ENCODE measurements at places on chromosomes 4 and X.

DNA sequence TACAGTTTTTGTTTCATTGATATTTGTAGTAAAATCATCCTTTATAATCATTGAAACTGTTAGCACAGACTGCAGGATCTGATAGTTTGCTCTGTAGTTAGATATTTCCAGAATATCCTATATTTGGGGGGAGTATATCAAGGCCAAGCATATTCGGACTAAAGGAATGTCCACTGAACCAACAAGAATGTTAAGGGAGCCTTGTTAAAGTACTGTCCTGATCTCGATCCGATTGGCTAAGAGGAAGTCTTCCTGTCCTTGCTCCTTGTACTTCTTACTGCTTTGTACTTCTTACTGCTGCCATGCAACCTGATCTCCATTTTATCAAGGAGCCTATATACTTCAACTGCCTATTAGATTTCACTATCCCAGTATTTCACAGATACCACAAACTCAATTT lies 449.3 kb downstream of the RPA4 start:
- no peak for DNase-seq

GRCh38 chr4:40687676-40688389 lies 58.2 kb upstream of the RBM47 start:
- DNase-seq, result no peak

DNA sequence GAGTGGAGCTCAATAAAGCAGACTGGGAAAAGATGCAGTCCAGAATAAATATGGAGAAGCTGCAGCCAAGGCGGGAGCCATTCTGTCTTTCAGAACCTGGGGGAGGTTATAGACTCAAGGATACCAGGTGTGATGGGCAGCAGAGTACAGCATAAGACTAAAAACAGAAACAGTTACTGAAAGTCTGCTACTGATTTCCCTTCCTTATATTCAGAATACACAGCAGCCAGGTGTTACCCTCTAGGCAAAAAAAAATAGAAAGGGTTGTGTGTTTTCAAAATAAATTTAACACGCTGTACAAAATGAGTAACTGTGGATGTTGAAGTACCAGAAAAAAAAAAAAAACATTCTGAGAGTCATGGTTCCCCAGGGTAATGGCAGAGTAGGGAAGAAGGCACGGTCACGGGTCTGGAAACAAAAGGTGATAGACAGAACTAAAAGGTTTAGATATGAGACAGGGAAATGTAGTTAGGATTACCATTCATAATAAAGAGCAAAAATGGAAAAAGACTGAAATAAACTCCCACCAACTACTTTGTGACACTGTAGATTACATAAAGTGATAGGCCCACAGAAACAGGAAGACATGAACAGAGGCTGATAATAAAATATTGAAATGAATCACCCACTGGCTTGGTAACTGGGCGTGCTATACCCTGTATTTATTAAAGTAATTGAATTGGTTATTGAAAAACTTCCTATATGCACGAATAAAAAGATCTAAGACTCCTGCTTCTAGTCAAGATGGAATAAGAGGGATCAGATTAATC lies 10.8 kb upstream of the HHIP start:
- peak; percentile 57 for DNase-seq

DNA sequence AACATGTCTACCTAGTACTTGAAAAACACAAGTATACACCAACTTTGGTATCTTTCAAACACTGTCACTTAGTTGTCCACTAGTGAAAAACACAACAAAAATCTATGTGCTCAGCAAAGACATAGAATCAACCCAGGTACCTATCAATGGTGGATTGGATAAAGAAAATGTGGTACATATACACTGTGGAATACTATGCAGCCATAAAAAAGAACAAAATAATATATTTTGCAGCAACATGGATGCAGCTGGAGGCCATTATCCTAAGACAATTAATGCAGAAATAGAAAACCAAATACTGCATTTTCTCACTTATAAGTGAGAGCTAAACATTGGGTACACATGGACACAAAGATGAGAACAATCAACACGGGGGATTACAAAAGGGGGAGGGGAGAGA lies 148.7 kb downstream of the ENOX2 start:
- no peak for DNase-seq

GRCh38 chr4:24662056-24662455 lies 77.7 kb upstream of the DHX15 start:
- no peak for DNase-seq

DNA sequence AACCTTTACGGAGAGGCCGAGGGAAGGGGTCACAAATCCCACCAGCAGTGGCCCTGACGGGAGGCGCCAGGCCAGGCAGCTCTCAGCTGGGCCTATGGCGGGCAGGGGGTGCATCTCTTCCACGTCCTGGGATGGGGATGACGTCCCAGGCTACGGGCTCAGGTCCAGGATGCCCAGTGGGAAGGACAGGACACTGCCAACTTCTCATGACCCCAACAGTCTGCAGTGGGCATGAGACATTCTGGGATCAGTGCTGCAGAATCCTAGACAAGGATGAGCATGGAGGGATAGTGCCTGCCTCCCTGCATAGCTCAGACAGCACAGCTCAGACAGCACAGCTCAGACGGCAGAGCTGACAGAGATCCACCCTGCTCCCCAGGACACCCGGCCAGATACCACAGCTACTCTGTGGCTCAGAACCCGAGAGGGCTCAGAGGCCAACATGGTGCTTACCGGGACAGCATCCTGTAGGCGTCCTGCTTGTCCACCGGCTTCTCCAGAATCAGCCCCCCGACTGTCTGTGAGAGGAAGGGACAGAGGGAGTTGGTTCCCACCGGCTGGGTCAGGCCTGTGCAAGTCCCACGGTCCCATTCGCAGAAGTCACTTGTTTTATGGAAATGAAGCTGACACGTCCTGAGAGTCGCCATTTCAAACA lies 17.3 kb downstream of the ASMTL start:
- no peak for DNase-seq

DNA sequence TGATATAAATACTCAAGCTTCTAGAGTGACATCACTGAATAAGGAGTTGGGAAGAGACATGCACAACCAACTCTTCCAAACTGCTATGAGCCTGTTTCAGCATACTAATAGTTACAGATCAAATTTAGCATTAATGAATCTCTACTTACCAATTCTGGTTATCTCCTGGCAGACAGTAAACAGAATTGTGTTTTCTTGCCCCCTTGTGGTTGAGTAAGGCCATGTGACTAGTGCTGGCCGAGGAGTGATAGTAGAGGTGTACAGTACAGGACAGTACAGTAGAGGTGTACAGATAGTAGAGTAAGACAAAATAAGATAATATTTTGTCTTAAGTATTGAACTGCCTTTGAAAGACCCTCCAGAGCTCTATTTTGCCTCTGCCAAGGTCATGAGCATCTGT lies 681.4 kb downstream of the GABRG1 start:
- no peak for DNase-seq

- peak; percentile 53 for DNase-seq
These were observed 175.3 kb downstream of the QDPR start for GRCh38 chr4:17336524-17336961.

GRCh38 chrX:11619441-11619840 lies 46.3 kb downstream of the ARHGAP6 start:
- DNase-seq, result no peak

GRCh38 chr4:77036206-77036605 lies 39.6 kb downstream of the CCNI start:
- no peak for DNase-seq

DNA sequence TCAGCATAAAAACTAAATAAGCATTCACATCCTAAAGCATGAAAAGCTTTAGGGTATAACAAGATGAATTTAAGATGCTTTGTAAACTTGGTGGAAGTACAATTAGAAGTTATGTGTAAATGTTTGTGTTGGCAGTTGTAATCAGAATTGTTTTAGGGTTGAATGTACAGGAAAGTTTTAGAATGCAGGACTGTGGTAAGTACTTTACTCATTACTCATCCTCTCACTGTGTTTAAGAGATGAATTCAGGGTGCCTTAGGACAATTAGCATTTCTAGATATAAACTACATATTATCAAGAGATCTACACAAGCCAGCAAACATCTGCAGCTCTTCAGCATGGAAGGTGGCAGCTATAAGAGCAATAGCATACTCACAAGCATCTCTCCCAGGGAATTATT lies 77.5 kb upstream of the ELOVL6 start:
- no peak for DNase-seq

- no peak for DNase-seq
These were observed 111.4 kb upstream of the LIMCH1 start for GRCh38 chr4:41426539-41426938.

- DNase-seq, result no peak
These were observed 89.9 kb upstream of the FAT1 start for GRCh38 chr4:186813377-186814068.

GRCh38 chrX:44344194-44344593 lies 722 bp upstream of the EFHC2 start:
- DNase-seq, result no peak

- no peak for DNase-seq
These were observed 239.1 kb downstream of the ASMT start for GRCh38 chrX:1853916-1854315.

DNA sequence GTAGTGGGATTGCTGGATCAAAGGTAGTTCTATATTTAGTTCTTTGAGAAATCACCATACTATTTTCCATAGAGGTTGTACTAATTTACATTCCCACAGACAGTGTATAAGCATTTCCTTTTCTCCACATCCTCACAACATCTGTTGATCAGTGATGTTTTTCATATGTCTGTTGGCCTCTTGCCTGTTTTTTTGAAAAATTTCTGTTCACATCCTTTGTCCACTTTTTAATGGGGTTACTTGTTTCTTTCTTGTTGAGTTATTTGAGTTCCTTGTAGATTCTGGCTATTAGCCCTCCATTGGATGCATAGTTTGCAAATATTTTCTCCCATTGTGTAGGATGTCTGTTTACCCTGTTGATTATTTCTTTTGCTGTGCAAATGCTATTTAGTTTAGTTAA lies 72.6 kb downstream of the STOX2 start:
- no peak for DNase-seq

DNA sequence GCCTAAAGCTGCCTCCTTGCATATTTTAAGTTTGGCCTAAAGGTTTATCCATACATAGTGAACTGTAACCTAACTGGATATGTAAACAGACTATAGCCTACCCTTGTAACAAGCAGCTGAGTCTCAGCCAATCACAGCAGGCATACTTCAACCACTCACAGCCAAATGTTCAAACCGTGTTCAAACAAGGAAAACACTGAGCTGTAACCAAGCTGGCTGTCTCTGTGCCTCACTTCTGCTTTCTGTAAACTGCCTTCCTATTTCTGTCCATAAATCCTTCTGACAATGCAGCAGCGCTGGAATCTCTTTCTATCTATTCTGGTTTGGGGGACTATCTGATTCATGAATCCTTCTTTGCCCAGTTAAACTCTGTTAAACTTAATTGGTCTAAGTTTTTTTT lies 16.4 kb downstream of the DSPP start:
- no peak for DNase-seq

- DNase-seq, result no peak
These were observed 169.4 kb upstream of the NAP1L5 start for GRCh38 chr4:88866862-88867550.

GRCh38 chr4:180682776-180683175 lies 1560.4 kb upstream of the TENM3 start:
- no peak for DNase-seq

DNA sequence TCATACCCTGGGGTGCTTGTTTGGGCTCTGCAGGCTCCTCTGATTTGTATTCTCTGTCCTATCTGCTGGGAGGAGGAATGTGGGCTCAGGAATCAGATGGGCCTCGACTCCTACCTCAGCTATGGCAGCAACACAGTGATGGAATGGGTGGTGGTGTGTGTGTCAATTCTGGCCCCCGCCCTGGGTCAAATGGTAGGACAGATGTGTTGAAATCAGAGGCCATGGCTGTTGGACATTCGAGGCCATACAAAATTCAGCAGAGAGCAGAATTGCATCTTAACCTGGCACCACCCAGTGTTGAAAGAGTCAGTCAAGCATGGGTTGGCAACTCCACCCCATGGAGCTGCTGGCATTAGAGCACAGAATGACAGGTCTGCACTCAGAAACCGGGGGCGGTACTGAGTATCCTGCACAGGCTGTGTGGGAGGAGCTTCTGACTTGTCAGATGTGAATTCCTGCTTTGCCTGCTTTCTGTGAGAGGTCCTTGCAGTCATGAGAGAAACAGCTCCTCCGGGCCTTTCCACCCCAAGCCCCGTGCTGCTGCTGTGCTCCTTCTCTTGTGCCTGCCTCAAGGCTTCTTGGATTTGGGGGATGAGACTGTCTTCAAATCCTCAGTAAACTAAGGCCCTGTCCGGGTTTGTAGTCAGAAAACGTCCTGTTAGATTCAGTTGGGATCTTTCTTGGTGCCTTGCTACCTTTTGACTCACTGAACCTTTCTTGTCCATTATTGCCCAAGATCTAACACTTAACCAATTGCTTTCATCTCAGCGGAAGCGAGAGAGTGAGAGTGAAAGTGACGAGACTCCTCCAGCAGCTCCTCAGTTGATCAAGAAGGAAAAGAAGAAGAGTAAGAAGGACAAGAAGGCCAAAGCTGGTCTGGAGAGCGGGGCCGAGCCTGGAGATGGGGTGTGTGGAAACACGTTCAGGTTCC lies 13.0 kb downstream of the DKC1 start:
- DNase-seq, result no peak

- DNase-seq, result no peak
These were observed 21.1 kb upstream of the PAPSS1 start for GRCh38 chr4:107740950-107741701.

DNA sequence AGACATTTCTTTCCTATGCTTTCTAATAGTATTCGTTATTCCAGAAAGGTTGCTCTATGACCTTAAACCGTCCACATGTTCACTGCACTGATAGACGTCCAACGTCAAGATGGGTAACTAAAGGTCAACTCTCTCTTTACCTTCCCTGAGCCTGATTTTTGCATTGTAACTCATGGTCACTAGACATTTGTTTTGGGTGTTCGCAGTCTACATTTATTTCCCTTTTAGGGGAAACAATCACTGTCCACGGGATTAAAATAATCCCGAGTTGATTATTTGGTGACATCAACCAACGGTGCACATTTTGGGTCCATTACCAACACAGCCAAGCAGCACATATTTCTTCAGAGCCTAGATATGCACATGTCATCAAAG lies 540 bp upstream of the HADH start:
- no peak for DNase-seq

GRCh38 chr4:155629956-155630355 lies 36.7 kb upstream of the GUCY1A1 start:
- no peak for DNase-seq

DNA sequence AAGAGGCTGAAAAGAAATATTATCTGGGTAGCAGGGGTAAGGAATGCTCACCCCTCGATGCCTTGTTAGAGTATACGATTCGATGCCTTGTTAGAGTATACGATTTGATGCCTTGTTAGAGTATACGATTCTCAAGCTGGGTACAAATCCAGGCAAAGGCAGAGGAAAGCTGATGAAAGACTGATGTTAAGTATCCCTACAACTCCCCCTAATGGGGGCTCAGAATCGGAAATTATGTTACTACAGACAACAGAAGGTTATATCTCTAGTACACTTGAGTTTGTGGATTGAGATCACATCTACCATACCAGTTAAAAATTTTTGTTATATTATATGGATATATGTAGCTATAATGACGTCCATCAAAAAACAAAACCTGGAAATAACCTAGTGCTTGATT lies 4.8 kb downstream of the LRRC66 start:
- DNase-seq, result no peak

- DNase-seq, result no peak
These were observed 29.9 kb downstream of the TKTL1 start for GRCh38 chrX:154325541-154325940.

GRCh38 chrX:39985071-39985470 lies 112.7 kb downstream of the BCOR start:
- no peak for DNase-seq
